GM23248 (cell line): ENCODE measurements at places on chromosomes 12 and 14.
A peak's percentile ranks its signal among the peaks of the same experiment; 100 is the strongest.

- H3K4me1 ChIP-seq = peaks cover 5% of the 10 kb centered on the region
- no peaks in the 10 kb centered on the region for H3K27me3 ChIP-seq
- DNase-seq = peak; percentile 100
- peak overlapping the region; percentile 54 for H3K27ac ChIP-seq
- H3K4me3 ChIP-seq = 0 out of 2 replicates have a peak overlapping the region, but pooled peaks have one; percentile 27
These were observed 155.4 kb upstream of the PDE3A start for GRCh38 chr12:20212658-20213555.

GRCh38 chr12:44876544-44877410 is 662 bp upstream of the NELL2 start:
- peak overlapping the region; percentile 70 for H3K4me3 ChIP-seq
- peaks cover 52% of the 10 kb centered on the region for H3K27me3 ChIP-seq
- H3K36me3 ChIP-seq = no peaks in the 10 kb centered on the region
- DNase-seq = peak; percentile 49
- H3K4me1 ChIP-seq = peaks cover 5% of the 10 kb centered on the region; the same call in 1 of the 2 replicates
- H3K27ac ChIP-seq = no peak overlapping the region

GRCh38 chr14:89184952-89185351 is 232.1 kb downstream of the FOXN3 start:
- H3K27me3 ChIP-seq = no peaks in the 10 kb centered on the region
- H3K4me1 ChIP-seq = peaks cover 9% of the 10 kb centered on the region
- H3K27ac ChIP-seq = no peak overlapping the region

- DNase-seq = no peak
- H3K4me3 ChIP-seq = no peak overlapping the region
- H3K27me3 ChIP-seq = no peaks in the 10 kb centered on the region
- H3K4me1 ChIP-seq = no peaks in the 10 kb centered on the region
- H3K36me3 ChIP-seq = peaks cover 58% of the 10 kb centered on the region
These were observed 13.5 kb downstream of the PSMA3 start for GRCh38 chr14:58258156-58258555.

- no peak overlapping the region for H3K4me3 ChIP-seq
- peaks cover 13% of the 10 kb centered on the region; the same call in 1 of the 2 replicates for H3K27me3 ChIP-seq
- DNase-seq = no peak
- H3K27ac ChIP-seq = no peak overlapping the region
- H3K4me1 ChIP-seq = no peaks in the 10 kb centered on the region
- no peaks in the 10 kb centered on the region for H3K36me3 ChIP-seq
These were observed 1.4 kb downstream of the PTPRR start for GRCh38 chr12:70919176-70919575.

DNA sequence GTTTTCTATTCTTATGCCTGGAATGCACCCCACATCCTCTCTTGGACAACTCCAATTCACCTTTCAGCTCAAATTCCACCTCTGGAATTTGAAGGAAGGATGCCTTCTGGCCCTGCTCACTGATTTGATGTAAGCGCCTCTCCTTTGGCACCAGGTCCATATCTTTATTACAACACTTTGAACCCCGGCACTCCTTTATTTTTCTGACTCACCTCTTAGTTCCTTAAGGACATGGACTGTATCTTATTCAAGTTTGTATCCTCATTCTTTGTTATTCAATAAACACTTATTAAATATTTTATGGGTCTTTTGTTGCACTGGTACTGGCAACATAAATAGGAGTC is 3.1 kb downstream of the GALC start:
- H3K27ac ChIP-seq = no peak overlapping the region
- no peak for DNase-seq
- no peaks in the 10 kb centered on the region for H3K36me3 ChIP-seq
- H3K27me3 ChIP-seq = no peaks in the 10 kb centered on the region

DNA sequence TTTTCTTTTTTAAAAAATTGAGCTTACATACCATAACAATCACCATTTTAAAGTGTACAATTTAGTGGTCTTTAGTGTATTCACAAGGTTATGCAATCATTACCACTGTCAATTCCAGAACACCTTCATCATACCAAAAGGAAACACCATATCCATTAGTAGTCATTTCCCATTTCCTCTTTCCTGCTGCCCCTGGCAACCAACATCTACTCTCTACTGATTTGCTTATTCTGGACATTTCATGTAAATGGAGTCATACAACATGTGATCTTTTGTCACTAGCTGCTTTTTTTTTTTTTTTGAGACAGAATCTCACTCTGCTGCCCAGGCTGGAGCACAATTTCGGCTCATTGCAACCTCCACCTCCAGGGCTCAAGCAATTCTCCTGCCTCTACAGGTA is 66.8 kb upstream of the CFL2 start:
- H3K36me3 ChIP-seq = peaks cover 38% of the 10 kb centered on the region
- H3K4me3 ChIP-seq = 0 out of 2 replicates have a peak overlapping the region, but pooled peaks have one; percentile 14
- H3K4me1 ChIP-seq = peaks cover 19% of the 10 kb centered on the region
- DNase-seq = peak; percentile 93
- no peaks in the 10 kb centered on the region for H3K27me3 ChIP-seq
- H3K27ac ChIP-seq = peak overlapping the region; percentile 85

DNA sequence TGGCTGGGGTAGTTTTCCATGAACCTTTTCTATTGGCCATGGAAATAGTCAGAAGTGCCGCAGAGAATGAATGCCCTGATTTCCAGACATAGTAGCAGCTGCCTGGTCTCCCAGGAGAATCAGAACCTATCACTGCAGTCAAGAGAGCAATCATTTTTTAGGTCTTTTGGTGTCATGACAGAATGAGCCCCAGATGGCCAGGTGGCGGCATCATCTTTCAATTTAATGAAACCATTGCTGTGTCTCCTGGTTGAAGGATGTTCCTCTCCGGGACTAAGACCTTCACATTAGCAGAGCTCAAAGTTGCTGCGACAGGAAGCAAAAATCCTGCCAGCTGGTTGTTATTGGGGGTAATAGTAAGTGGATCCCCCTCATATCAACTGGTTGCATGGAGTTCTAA is 18.8 kb downstream of the TNFAIP2 start:
- H3K4me3 ChIP-seq = no peak overlapping the region
- no peaks in the 10 kb centered on the region for H3K36me3 ChIP-seq
- no peak overlapping the region for H3K27ac ChIP-seq
- no peak for DNase-seq
- H3K4me1 ChIP-seq = peaks cover 19% of the 10 kb centered on the region

DNA sequence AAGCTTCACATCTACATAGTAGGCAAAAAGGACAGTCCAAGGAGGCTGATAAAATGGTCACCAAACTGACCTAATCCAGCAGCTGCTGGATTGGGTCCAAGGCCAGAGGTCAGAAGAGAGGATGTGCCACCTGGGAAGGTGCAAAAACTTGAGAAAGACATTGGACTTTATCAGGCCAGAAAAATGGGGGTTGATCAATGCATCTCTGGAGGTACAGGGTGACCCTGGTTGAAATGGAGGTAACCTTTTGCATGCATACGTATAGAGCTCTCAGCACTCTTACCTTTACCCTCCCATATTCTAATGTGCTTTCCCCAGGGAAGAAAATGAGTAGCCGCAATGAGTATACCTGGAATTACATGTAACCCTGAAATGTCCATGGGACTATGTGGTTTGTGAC is 16.0 kb downstream of the BTG1 start:
- no peaks in the 10 kb centered on the region for H3K27me3 ChIP-seq
- DNase-seq = no peak
- H3K36me3 ChIP-seq = no peaks in the 10 kb centered on the region

DNA sequence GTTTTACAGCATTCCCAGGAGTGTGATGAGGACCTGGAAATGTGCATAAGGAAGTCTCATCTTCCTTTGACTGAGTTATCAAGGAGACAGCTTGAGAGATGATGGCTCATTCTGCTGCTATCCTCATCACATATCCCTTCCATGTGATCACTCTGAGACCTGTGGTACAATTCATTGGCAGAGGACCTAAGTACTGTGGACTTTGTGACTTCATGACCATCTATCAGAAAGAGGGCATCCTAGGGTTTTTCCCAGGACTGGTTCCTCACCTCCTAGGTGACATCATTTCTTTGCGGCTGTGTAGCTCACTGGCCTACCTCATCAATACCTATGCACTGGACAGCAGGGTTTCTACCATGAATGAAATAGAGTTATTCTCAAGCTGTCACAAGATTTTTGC is 172.1 kb upstream of the PLEKHG7 start:
- no peak for DNase-seq
- H3K4me1 ChIP-seq = no peaks in the 10 kb centered on the region
- H3K27ac ChIP-seq = no peak overlapping the region
- no peaks in the 10 kb centered on the region for H3K27me3 ChIP-seq

- H3K27me3 ChIP-seq = peaks cover 48% of the 10 kb centered on the region
- H3K36me3 ChIP-seq = no peaks in the 10 kb centered on the region
- H3K4me1 ChIP-seq = 0 out of 2 replicates have a peak, but pooled peaks cover 3% of the 10 kb centered on the region
- H3K27ac ChIP-seq = no peak overlapping the region
These were observed 52.9 kb upstream of the DLK1 start for GRCh38 chr14:100673807-100674154.

DNA sequence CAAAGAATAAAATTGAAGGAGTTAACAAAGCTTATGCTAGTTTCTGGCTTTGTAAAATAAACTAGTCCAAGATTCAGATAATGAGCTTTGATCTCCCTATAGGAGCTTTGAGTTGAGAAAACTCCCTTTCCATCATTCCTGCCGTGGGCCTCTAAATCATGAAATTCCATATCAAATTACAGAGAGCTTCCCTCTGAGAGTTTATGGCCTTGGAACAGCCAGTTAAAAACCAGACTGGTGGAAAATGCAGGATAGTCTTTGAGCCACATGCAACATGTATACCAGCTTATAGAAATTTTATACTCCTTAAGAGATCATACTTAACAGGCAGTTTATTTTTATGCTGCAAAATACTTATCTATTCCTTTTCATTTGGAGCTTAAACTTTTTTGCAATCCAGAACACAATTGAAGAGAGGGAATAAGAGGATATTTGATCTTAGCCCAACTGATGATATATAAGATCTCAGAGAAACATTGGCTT is 175.8 kb upstream of the ATP2B1 start:
- no peak for DNase-seq
- no peaks in the 10 kb centered on the region for H3K36me3 ChIP-seq
- no peaks in the 10 kb centered on the region for H3K4me1 ChIP-seq
- no peak overlapping the region for H3K27ac ChIP-seq
- H3K27me3 ChIP-seq = no peaks in the 10 kb centered on the region
- H3K4me3 ChIP-seq = no peak overlapping the region

DNA sequence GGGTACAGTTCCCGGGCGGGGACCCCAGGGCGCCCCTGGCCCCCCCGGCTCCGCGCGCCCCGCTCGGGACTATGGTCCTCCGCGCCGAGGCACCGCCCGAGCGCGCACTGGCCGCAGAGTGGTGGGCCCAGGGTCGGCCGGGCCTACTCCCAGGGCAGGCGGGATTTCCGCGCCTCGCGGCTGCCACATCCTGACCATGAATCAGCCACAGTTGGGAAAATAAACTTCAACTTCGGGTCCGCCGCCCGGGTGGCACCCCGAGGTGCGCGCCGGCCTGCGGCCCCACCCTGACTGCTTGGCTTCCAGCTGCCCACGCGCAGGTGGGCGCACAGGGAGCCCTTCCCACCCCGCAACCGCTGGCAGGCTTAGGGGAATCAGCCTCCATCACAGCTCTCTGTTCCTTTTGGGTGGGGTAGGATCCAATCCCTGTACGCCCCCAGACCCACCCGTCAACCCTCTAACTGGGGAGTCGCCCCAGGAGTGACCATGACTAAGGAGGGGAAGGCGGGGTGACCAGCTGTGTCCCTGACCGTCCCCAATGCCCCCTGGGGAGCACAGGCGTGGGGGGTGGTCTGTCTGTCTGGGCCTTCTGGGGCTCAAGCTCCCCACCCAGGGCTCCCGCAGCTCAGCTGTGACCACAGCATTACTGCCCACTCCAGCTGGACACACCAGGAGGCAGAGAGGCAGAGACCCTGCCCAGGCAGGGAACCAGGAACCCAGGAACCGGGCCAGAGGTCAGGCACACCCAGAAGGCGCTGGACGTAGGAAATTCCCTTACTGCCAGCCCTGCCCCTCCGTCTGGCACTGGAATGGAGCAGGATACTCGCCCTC is 678 bp downstream of the INF2 start:
- peak overlapping the region; percentile 93 for H3K4me3 ChIP-seq
- no peaks in the 10 kb centered on the region for H3K36me3 ChIP-seq
- peaks cover 16% of the 10 kb centered on the region for H3K4me1 ChIP-seq
- no peaks in the 10 kb centered on the region for H3K27me3 ChIP-seq
- peak overlapping the region; percentile 43 for H3K27ac ChIP-seq
- peak; percentile 66 for DNase-seq

DNA sequence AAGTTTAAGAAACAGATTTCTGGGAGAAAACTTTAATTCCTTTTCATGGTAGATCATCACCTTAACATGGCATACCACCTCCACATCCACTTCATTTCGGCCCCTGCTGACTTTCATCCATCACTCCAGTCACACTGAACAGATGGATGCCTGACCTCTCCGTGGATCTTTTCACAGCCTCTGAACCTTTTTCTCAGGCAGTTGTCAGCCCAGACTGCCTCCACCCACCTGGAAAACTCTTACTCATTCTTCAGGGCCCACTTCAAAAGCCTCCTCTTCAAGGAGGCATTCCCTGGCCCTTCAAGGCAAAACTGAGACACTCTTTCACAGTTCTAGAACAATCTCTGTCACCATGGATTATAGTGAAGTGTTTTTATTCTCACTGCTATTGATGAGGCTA is 52.9 kb downstream of the GXYLT1 start:
- H3K4me1 ChIP-seq = peaks cover 30% of the 10 kb centered on the region
- peaks cover 5% of the 10 kb centered on the region for H3K36me3 ChIP-seq
- H3K4me3 ChIP-seq = no peak overlapping the region
- peak; percentile 16 for DNase-seq

DNA sequence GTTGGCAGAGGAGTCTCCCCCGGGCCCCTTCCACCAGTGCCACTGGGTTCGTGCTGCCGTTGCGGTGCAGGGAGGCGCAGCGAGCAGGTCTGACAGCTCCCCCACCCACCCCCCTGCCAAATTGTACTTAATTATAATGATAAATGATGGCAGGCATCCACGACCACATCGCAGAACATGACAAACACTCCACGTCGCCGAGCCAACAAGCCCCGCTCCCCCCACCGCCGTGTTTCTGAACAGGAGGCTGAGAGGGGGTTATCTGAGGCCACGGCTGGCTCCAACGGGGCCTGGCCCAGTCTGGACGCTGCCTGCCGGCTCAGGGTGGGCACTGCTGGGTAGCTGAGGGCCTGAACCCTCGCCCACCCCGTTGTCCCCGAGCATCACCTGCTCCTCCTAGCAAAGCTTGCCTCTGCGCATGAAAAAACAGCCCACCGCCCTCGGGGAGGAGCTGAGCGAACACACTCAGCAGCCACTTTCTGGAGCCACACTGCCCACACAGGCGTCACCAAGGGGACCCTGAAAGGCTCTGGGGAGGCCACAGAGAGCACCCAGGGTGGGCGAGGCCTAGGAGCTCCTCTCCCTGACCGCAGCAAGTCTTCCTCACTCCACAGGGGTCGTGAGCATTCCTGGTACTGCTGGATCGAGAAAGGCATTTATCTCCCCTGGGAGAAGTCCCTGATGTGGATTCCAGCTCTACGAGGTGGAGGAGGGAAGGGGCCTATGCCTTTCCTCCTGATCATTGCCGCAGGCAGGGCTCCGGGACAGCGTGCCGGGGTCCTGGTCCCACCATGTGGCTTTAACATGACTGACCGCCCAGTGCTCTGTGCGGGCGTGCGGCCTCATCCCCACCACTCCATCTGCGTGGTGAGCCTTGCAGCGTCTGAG is 35.4 kb upstream of the DIO3 start:
- no peak overlapping the region for H3K4me3 ChIP-seq
- H3K27ac ChIP-seq = no peak overlapping the region
- no peaks in the 10 kb centered on the region for H3K27me3 ChIP-seq
- H3K4me1 ChIP-seq = no peaks in the 10 kb centered on the region
- no peak for DNase-seq
